KG1 (cell line): ENCODE measurements at places on chromosomes 12 and 14.

GRCh38 chr12:113900716-113901115 is 65.4 kb downstream of the RBM19 start:
- DNase-seq = no peak

- DNase-seq = no peak
Observed at GRCh38 chr12:108811411-108812180, 45.8 kb downstream of the SSH1 start.

GRCh38 chr14:103155010-103155409 is 31.7 kb downstream of the TNFAIP2 start:
- DNase-seq = no peak

GRCh38 chr12:2151391-2151790 is 98.6 kb downstream of the CACNA1C start:
- DNase-seq = no peak

- no peak for DNase-seq
Observed at GRCh38 chr14:55449116-55449515, 8.7 kb upstream of the TBPL2 start.

DNA sequence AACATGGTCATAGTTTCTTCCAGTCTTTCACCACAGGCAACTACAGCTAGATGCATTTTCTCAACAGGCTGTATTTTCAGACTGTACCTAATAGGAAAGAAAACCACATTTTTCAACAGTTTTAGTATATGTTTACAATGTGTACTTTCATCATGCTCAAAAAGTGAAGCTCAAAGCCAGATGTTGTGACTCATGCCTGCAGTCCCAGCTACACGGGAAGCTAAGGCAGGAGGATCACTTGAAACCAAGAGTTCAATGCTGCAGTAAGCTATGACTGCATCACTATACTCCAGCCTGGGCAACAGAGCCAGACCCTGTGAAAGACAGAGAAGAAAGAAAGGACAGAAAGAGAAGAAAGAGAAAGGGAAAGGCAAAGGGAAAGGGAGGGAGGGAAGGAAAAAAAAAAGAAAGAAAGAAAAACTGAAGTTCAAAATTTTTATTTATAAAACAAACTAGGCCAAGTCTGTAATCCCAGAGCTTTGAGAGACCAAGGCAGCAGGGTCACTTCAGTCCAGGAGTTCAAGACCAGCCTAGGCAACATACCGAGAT is 25.5 kb downstream of the GXYLT1 start:
- DNase-seq = no peak

DNA sequence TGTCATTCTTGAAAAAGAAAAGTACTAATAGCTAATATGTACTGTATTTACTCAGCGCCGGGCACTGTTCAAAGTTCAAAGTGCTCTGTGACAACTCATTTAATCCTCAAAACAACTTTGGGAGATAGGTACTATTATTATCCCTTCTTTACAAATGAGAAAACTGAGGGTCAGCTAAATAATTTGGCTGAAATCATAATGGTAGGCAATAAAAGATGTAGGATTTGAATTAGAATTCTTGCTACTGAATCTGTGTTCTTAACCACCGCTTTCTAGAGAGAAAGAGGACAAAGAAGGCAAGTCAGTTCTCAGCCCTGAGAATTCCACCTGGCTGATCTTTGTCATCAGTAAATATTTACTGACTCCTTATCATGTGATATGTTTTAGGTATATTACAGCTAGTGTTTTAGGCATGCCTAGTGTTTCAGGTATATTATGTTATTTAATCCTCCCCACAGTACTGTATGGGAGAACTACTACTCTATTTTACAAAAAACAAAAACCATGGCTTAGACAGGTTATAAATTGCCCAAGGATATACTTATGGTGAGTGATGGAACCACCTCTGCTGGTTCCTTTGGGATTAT is 205.7 kb upstream of the GZMB start:
- DNase-seq = no peak

DNA sequence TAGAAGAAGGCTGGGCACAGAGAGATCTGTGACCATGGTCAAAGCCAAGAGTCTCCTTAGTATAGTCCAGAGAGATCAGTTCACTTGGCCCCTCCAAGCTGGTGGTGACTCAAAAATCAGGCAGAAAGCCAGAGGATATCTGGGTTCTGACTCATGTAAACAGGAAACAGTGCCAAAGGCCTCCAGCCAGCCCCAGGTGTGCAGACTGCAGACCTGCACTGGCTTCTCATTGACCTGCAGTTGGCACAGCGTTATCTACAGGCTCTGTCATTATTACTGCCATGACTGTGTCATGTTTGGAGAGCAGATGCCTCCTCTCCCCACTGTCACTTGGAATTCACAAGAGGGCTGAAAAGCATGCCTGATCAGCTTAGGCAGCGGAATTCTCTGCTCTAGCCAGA is 295.7 kb upstream of the PRKD1 start:
- DNase-seq = no peak

GRCh38 chr14:104333646-104334423 is 195.4 kb downstream of the KIF26A start:
- DNase-seq = no peak

- no peak for DNase-seq
Observed at GRCh38 chr12:128408669-128409068, 141.7 kb downstream of the TMEM132C start.

DNA sequence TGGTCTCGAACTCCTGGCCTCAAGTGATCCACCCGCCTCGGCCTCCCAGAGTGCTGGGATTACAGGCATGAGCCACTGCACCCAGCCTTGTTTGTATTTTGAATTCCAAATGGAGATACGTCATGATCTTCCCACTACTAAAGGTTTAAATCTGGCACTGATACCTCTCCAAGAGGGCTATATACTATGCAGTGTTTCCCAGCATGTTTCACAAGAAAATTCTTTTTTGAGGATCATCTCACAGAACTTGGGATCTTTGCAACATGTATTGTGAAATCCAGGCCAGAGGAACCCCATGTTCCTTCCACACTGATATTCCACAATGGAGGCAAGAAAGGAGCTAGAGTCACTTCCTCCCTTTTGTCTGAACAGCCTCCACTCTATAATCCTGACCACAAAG is 112.7 kb downstream of the NT5DC3 start:
- no peak for DNase-seq

DNA sequence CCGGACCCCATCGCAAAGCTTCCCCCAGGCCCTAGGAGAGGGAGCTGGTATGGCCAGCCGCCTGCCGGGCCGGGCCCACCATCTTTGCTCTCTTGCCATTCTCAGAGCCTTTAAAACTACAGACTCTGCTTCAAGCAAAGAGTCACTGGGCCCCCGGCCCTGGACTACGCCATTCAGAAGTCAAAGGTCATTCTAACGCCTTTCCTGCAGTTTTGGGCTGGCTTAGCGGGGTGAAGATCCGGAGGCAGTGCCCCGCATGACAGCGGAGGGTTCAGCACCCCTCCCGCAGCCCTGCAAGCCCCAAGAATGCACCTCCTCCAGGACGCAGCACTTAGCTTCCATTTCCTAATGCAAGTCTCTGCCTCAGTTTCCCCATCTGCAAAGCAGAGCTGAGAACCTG is 38.3 kb upstream of the MEG3 start:
- no peak for DNase-seq

GRCh38 chr12:95096852-95097251 is 23.4 kb upstream of the NR2C1 start:
- no peak for DNase-seq

GRCh38 chr12:53086361-53086760 is 7.2 kb upstream of the SPRYD3 start:
- DNase-seq = no peak

DNA sequence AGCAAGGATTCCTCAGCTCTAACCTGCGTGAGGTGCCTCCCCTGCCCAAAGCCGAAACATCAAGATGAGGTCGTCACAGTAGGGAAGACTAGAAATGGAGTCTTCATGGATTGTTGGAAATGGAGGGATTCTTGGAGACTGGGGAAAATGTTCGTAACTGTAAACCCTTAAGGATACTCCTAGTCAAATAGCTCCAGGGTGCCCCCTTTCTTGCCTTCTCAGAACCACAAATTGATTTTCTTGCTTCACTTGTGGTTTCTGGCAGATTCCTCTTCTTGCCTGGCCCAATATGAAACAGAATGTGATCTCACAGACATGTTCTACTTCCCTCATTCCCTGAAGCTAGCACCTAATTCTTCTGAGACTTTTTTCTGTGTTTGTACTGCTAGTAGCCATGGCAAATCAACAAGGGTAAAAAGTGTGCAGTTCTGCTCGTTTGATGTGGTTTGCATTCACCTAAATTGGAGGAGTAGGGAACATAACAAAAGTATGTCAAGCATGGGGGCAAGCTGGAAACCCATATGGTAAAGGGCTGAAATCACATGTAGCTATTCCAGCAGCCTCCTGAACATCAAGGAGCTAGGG is 332.0 kb downstream of the PAWR start:
- DNase-seq = no peak

DNA sequence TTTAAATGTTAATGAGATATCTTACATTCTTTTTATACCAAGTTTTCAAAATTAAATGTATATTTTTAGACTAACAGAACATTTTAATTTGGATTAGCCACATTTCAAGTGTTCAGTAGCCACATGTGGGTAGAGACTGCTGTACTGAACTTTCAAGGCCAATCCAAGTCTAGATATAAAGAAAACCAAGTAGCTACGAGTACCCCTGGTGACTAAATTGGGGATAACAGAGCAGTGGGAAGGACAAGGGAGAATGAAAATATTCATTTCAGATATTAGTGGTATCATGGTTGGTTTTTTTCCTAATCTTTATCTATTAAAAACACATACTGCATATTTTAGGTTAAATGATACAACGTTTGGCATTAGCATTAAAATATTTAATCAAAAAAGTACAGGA is 69.4 kb upstream of the RHOJ start:
- no peak for DNase-seq

GRCh38 chr12:81141217-81141616 is 63.3 kb downstream of the ACSS3 start:
- DNase-seq = no peak

GRCh38 chr14:49449749-49450148 is 136.4 kb downstream of the RPS29 start:
- no peak for DNase-seq

- DNase-seq = no peak
Observed at GRCh38 chr12:15274561-15274967, 47.7 kb upstream of the PTPRO start.

DNA sequence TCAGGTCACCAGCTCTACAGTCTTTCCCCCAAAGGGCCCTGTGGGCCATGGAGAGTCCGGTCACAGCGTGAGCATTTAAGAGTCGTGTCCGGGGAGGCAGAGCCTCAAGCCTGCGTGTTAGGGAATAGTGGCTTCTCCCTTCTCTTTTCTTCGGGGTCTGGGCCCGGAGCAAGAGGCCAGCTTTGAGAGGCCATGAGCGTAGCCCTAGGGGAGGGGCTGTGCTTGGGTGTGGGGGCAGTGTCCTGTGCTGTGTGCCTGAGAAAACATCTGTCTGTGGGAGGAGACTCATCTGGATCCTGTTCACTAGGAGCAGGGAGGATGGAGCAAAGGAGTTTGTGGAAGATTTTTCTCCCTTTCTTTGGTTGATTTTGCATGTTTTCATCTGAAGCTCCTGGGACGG is 5.3 kb downstream of the LRP1-AS start:
- no peak for DNase-seq

- no peak for DNase-seq
Observed at GRCh38 chr14:105422695-105423487, 3.3 kb downstream of the MTA1 start.

GRCh38 chr14:54554401-54554800 is 12.5 kb upstream of the SAMD4A start:
- no peak for DNase-seq

DNA sequence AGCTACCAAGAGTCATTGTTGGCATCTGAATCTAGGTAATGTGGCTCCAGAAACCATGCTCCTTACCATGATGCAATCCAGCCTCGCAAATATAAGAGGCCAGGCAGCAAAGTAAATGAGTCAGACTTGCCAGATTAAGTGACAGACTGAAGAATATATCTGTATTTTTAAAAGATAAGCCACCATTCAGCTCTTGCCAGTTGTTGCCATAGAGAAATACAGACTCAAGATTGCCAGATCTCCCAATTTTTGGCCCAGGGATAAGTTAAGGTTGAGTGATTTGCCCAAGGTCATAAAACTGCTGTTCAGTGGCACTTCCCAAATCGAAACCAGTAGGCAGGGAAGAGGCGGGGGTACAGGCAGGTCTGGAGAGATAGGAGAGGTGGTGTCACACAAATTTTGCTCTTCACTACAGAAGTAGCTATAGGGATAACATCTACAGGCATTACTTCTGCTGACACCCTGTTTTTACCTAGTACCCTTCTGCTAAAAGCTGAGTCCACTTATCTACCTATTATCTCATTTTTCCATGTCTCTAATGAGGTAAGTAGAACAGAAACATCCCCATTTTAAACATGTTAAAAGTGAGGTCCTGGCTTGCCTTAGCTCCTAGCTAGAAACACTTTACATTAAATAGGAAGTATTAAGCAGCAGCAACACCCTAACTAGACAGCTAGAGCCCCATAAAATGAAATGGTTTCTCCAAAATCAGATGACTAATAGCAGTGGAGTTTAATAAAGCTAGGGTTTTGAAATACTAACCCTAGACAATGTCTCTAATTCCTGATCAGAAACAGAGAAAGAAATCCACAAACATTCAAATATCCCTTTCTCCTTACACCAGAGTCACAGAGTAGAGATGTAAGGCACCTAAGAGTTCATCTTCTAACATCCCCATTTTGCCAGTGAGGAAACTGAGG is 19.5 kb downstream of the DCAF5 start:
- no peak for DNase-seq

- DNase-seq = no peak
Observed at GRCh38 chr12:22535478-22535877, 8.9 kb downstream of the C2CD5 start.

GRCh38 chr12:15584366-15585041 is 204.7 kb downstream of the EPS8 start:
- DNase-seq = no peak

DNA sequence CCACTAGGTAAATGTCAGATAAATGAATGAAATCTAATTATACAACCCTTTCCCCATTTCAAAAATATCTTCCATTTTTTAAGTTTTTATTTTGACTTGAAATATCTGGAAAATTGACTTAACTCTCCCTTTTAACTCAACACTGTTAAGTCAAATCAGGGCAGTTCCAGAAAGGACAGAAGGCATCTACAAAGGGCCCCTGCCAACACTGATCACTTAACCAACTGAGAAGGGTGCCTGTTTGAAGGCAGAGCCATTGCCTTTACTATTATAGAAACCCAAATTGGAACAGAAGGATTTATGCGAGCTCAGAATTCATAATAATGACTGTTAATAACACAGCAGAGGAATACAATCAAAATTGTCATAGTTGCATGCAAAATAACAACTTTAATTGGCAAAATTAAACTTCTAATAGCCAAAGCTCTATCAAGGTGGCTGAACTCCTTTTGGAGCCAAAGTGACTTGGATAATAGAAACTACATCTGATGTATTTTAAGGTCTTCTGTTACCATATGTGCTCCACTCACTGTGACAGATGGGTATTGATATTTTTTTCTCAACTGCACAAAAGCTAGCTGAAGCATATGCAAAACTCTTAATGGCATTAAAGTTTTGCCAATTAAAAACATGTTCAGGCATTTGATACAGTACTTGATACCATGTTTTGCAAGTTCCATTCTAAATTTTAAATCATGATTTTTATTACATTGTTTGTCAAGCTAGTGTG is 383.8 kb downstream of the NOVA1 start:
- no peak for DNase-seq

GRCh38 chr14:70183991-70184390 is 4.8 kb downstream of the SLC8A3 start:
- no peak for DNase-seq

- no peak for DNase-seq
Observed at GRCh38 chr12:12892681-12893141, 1.3 kb downstream of the GPRC5A start.
